NCI-H1092 treated with DMSO at 0.1 percent for 48 hours (cell line): ENCODE measurements at places on chromosomes 7 and 10.
A peak's percentile ranks its signal among the peaks of the same experiment; 100 is the strongest.

DNA sequence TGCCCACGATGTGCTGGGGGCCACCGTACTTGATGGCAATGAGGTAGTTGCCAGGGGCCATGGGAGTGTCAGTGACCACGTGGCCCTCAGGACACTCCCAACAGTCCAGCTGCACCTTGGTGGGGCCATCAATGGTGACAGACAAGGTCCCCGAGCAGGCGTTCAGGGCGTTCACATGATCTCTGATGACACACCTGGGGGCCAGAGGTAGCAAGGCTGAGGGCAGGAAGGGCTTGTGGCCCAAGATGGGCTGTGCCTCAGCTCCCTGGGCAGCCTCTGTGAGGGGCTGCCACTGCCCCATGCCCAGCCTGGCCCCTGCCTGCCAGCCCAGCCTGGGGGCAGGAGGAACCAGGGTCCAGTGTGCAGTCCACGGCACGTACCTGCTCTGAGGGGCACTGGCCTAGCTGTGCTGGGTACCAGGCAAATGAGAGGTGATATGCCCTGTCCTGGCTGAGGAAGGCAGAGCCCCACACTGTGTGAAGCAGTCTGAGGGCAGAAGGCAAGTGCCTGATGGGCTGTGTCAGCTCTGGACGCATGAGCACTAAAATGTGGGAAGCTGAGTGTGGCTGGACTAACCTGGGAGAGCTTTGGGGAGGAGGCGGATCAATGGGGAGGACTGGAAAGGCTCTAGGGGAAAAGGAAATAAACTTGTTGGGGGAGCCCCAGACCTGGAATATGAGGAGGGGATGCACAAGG, 3.5 kb upstream of the KCP start:
- no peak for DNase-seq

DNA sequence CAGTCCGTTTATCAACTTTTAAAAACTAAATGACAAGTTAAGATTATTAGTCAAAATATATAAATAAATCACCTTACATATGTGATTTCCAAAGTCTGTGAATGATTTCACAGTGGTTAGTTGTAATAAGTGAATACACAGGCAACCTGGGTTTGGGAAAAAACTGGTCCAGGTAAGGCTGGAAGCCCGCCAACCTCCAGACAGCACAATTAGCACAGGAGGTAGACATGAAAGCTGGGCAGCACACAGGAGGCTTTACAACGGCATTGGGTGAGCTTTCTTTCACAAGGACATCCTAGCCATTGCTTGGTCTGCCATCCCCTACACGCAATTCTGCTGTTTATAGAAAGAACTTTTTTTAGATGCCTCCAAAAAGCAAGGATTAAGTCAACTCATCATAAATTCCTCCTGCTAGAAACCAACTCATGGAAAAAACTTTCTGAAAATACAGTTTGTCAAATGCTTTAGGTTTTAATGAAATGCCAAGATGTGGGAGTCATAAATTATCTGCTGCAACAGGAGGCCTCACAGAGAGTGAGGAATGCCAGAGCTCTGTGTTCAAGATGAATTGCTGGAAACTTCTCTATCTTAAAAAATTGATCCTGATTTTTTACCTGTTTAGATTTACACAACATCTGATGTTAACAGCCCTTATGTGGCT, 346.8 kb upstream of the NFE2L3 start:
- DNase-seq, result peak; percentile 26

DNA sequence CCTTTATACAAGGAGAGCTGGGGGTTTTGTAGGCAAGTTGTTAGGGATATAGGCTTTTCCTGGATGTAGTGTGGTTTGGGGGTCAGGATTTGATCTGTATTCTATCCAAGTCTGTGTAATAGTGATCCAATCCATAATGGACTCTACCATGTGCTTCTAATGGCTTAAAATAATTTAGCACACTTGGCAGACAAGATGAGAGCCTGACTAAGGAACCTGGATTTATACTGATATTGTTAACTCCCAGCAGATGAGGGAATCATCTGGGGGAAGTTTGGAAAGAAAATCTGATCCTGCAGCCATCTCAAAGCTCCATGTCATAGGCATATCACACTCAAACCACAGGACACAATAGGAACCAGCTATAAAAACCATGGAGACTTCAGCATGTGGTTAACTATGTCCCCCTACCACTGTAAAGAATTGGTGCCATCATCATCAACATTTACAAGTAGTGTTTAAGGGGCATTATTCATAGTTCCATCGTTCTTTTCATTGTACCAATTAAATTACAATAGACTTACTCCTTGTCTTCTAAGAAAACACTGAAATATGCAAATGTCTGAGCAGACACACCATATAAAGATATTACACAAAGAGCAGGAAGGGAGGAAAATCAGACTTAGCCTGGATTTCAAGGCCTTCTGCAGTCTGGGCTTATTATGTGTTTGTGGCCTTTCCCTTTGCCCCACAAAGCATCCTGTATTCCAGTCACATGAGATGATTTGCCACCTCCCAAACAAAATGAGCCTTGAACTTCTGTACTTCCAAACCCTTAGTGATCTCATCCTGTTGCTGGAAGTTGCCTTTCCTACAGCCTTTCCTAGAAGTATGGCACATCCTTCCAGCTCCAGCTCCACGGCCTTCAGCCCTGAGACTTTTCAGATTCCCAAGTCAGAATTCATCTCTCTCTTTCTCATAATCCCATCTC, 22.5 kb upstream of the HPS1 start:
- no peak for DNase-seq

- DNase-seq, result no peak
Observed at GRCh38 chr10:109891105-109891504, 32.2 kb downstream of the XPNPEP1 start.

- DNase-seq, result peak; percentile 76
Observed at GRCh38 chr10:46520941-46521340, 35.5 kb downstream of the GPRIN2 start.
